ENCODE measurements at places on chromosomes 11 and 22. TPM values are rescaled to one million over a fixed set of nuclear protein-coding genes. Genes with fewer than 3 reads are reported as not detected.

Gene TENM4
- polyA plus RNA-seq = 5.4 TPM

Gene ACR
- not detected for polyA plus RNA-seq

Gene GPR83
- 0.04 TPM for polyA plus RNA-seq

Gene TEX54
- polyA plus RNA-seq = not detected

Gene ANGPTL5
- 0.03 TPM for polyA plus RNA-seq

Gene RTN4RL2
- polyA plus RNA-seq = 0.03 TPM

Gene RPS13
- 1,214 TPM for polyA plus RNA-seq

Gene CNIH2
- polyA plus RNA-seq = 0.25 TPM

Gene CNGA4
- polyA plus RNA-seq = not detected

Gene RFPL2
- polyA plus RNA-seq = not detected

Gene TREH
- not detected for polyA plus RNA-seq

Gene LRP5
- 8.0 TPM for polyA plus RNA-seq

Gene TLCD5
- polyA plus RNA-seq = 4.0 TPM

Gene SCGB2A2
- not detected for polyA plus RNA-seq

Gene NXPE4
- polyA plus RNA-seq = not detected

Gene TUB
- 0.40 TPM for polyA plus RNA-seq
